ENCODE measurements at places on chromosomes 4 and X.

- no peak for DNase-seq
Measured at GRCh38 chr4:41460641-41461040, 77.3 kb upstream of the LIMCH1 start.

DNA sequence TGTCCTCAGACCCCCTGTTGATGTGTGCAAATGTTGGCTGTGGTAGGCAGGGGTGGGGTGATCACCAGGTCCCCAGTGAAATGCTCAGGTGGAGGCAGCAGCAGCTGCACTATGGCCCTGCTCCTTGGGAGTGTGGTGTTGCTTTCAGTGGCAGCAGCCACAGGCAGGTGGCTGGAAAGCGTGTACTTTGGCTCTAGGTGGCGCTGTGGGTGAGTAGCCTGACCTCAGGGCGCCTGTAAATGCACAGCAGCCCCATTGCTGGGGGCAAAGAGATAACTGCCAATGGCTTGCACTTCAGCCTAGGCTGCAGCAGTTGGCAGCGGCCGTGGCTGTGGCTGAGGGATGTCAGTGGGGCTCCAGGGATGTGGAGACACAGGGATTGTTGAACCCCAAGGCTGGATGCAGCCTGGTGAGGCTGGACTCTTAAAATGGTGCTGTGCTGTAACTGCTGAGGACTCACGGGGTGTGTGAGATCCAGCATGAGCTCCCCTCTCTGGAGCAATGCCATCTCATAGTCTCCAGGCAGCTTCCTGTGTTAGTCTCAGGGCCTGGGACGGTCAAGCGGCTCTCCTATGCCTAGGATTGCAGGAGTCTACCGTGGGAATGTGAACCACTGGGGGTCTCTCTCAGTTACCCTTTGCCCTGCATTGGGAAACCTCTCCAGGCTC is 421.7 kb upstream of the HTR2C start:
- DNase-seq: no peak

GRCh38 chr4:80613470-80613869 is 277.9 kb downstream of the CFAP299 start:
- no peak for DNase-seq

- DNase-seq: no peak
Measured at GRCh38 chrX:34555481-34555880, 101.6 kb downstream of the TMEM47 start.

GRCh38 chr4:34633241-34633640 is 1611.1 kb downstream of the ARAP2 start:
- DNase-seq: no peak

GRCh38 chrX:10781847-10782530 is 161.6 kb upstream of the MID1 start:
- DNase-seq: no peak

DNA sequence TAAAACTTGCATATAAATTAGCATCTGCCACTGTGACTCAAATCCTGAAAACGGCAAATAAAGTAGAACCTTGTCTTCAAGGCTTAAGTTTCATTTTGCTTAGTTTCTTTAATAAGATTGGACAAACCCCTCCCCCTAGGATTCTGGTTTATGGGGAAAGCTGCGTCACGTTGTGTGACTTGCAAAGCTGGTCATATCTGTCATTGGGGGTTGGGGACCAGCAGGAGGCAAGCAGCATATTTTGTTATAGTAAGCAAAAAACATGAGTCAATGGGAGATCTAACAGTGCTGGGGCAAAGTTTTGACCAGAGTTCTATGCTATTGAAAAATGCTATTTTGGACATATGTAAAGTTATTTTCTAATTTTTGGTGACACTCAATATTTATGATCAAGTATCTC is 407.3 kb downstream of the PCDH18 start:
- DNase-seq: no peak

DNA sequence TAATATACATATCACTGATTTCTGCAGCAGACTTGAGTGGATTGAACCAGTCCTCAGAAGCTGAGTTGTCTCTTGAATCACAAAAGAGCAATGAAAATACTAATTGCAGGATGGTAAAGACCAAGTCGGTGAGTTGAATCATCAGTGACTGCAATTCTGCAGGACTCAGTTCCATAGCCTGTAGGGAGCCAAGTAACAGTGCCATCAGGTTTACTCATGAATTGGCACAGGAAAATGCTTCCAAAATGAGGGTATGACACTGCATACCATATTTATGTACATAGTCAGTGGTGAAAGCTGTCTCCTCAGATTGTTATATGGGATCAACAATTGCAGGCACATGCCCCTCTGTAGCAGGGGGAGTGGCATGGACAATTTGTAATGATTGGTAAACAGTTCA is 192.8 kb downstream of the CCNG2 start:
- no peak for DNase-seq

DNA sequence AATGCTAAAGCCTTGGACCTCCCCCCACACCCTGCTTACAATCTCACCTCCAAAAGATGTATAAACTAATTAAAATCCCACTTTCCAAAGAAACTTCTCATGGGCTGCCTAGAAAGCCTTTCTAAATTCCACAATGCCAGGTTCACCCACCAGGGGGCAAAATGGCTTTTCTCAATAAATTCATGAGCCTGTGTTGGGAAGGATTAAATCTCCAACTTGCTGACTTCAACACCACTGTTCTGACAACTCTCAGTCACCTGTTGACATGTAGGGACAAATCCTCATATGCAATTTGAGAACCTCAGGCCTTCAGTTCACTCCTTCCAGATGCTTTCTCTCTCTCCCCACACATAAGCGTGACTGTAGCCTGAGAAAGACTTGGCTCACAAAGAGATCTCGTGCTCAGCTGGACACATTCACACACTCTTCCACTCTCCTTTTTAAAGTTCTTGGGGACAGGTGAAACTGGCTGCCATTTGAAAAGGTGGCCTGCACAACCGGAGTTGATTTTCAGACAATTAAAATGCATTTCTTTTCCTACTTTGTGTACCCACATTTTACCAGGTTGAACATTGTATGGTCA is 88.6 kb upstream of the PRPS2 start:
- no peak for DNase-seq

DNA sequence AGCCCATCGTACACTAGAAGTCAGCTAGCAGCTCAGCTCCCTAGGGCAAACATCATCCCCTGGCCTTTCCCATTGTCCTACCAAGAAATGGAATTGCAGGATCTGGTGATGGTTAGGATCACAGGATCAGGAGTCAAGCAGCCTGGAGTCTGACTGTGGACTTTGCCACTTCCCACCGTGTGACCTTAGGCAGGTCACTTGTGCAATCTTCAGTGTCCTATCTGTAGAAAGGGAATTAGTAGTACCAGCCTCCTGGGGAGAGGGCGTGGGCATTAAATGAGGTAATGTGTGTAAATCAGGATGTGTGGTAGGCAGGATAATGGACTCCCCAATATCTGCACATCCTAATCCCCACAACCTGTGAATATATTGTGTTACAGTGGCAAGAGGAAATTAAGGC is 38.6 kb upstream of the APLN start:
- DNase-seq: no peak

- DNase-seq: no peak
Measured at GRCh38 chr4:140837736-140838135, 81.6 kb upstream of the TBC1D9 start.

- no peak for DNase-seq
Measured at GRCh38 chrX:40749681-40750494, 14.5 kb upstream of the MED14 start.

DNA sequence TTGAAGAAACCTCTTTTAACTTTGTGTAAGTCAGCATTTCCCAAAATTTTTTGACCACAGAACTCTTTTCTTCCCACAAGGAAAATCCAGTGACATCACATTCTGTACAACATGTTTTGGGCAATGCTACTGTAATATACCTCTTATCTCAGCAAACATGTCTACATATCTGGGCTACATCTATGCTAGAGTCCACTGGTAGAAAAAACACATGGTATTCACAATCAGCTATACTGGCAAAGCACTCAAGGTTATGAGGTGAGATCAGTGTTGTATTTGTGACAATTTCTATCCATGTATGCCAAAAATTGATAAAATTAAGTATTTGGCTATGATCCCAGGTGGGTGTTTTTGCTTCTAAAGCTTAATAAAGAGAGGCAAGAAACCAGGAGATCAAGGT is 98.0 kb downstream of the ATP11C start:
- no peak for DNase-seq

GRCh38 chr4:152459326-152459725 is 76.6 kb downstream of the FBXW7 start:
- no peak for DNase-seq

- no peak for DNase-seq
Measured at GRCh38 chr4:7894677-7895181, 44.9 kb downstream of the AFAP1 start.

- no peak for DNase-seq
Measured at GRCh38 chrX:39577985-39578869, 519.5 kb downstream of the BCOR start.

DNA sequence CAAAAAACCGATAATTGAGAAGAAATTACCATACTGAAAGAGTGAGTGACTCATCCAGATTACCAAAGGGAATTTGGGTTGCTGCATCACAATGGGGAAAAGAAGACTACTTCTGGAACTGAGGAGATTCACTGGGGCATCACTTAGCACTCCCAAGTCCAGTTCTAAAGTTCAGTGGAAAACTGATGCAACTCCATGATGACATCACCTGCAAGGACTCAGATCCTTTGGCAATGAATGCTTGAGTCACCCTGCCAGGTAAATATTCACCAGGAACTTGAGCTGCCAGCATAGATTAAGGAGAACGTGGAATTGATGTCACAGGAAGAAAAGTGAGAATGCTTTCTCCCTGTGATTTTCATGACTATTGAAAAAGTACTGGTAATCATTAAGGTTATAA is 32.0 kb upstream of the SMIM10L2A start:
- no peak for DNase-seq

DNA sequence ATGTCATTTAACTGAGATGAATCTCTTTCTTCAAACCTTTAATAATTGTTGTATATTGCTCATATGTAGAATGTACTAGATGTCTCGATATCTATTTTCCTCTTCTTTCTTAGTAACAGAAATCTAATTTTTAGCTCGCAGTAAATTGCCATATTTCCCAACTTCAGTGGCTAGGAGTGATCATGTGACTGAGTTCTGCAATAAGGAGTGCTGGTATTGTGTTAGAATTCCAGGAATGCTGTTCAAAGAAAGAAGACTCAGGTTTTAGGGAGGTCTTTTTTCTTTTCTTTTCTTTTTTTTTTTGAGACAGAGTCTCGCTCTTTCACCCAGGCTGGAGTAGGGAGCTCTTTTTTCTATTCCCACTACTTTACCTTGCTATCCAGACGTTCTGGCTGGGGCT is 81.7 kb downstream of the SLC10A7 start:
- DNase-seq: no peak

GRCh38 chr4:156779774-156780173 is 191.8 kb downstream of the PDGFC start:
- DNase-seq: no peak

DNA sequence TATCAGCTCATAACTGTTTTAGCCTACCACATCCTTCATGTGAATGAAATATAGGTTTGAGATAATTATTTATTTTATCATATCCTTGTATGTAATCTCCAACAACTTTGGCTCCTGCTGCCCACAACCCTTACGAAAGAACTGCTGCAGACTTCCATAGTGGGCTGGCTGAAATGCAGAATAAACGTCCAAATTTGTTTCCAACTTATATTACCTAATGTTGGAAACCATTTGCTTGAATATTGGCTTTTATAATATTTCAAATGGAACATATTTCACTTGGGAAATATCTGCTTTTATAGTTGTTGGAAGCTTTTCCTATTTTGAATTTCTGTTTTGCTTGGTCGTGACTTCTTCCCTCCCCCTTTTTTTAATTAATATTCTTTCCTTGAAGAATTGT is 45.0 kb upstream of the ITM2A start:
- DNase-seq: no peak

DNA sequence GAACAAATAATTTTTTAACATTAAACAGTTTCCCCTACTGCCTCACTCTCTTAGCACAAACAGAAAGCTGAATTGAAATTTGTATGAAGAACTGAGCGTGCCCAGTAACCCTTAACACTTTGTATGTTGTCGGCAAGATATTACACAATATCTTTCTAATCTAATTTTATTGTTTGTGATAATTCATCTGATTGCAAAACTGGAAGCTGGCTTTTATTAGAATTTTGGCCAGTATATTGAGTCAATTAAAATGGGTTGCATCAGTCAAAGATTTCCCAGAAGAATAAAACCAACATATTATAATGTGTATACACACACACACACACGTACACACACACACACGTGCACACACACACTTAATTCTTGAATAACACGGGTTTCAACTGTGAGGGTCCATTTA is 2332.1 kb downstream of the PCDH7 start:
- DNase-seq: no peak

DNA sequence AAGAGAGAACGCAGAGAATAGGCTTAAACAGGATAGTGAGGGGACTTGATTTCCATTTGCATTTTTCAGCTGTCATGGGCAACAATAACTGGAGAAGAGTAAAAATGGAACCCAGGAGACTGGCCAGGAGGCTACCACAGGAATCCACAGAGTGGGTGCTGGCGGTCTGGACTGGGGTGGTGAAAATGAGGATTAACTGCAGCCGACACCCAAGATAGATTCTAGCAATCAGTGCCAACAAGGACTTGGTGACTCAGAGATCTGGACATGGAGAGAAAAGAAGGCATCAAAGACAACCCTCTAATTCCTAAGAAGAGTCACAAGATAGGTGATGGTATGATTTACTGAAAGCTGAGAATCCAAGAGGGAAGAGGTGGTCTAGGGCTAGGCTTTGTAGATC is 102.8 kb downstream of the ATP8A1 start:
- no peak for DNase-seq

GRCh38 chrX:115226929-115227328 is 7.0 kb downstream of the LRCH2 start:
- no peak for DNase-seq

DNA sequence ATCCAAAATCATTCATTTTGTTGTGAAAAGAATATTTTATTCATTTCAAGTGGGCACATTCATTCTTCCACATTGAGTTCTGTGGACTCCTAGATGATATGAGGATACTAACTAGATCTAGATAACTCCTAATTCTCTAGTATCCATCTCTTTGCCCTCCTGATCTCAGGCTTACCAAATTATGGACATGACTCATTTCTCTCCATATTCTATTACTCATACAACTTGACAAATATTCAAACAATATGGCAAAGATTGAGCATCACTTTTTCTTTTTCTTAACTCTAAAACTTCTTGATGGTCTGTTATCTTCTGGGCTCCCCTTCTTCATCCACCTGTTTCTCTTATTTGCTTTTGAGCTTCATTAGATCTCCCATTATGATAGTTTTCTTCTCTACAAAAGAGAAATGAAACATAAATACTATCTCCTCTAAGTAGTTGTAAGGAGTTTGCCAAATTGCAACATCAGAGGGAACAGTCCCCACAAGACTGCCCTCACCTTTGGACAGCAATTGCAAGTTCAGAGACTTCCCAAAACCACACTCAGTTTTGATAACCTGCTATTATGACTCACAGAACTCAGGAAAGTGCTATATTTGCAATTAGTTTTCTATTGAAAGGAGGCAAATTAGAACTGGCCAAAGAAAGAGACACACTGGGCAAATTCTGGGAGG is 422.9 kb downstream of the SPRY1 start:
- DNase-seq: no peak
